Right renal cortex interstitium (tissue), 3 donors: ENCODE measurements at places on chromosomes 3 and 15. TPM values are rescaled to one million over a fixed set of nuclear protein-coding genes. Genes with fewer than 3 reads are reported as not detected.

Gene SLC2A2
- polyA plus RNA-seq: 10.5 TPM

Gene CTXND1
- 10.8 TPM for polyA plus RNA-seq

Gene FOXB1
- polyA plus RNA-seq: 0.08 TPM

Gene EFHB
- 2.2 TPM for polyA plus RNA-seq

Gene CFAP100
- 1.1 TPM for polyA plus RNA-seq

Gene NANOGP8
- 0.22 TPM for polyA plus RNA-seq

Gene QARS1
- 318 TPM for polyA plus RNA-seq

Gene NLGN1
- 2.2 TPM for polyA plus RNA-seq
